ENCODE measurements at places on chromosomes 11 and 22.
A peak's percentile ranks its signal among the peaks of the same experiment; 100 is the strongest.

DNA sequence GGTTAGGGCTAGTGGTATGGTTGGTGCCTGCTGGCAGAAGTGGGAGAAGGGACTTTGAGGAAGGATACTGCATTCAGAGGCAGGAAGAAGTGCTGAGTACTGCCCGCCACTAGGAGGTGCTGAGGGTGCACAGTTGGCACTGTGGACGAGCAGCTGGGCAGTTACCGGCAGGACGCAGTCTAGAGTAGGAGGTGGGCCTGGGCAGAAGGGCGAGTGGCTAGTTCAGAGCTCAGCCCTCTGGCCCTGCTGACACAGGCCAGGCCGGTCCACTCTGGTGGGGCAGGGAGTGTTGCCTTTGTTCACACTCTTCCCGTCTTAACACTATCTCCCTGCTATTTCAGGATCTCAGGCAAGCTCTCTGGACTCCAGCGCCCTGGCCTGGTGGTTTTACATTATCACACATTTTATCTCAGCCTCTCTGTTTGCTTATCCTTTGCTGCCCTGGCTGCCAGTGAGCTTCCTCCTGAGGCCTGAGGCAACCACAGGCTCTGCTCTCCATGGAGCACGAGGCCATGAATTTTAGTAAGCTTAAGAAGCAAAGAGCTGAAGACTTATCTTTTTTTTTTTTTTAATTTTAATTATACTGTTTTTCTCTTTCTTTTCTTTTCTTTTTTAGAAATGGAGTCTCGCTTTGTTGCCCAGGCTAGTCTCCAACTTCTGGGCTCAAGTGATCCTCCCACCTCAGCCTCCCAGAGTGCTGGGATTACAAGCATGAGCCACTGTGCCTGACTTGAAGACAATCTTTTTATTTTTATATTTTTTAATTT lies 26.9 kb downstream of the SNAP29 start:
- DNase-seq = peak; percentile 22

GRCh38 chr22:24801901-24802465 lies 4.0 kb upstream of the SGSM1 start:
- DNase-seq = no peak

- no peak for DNase-seq
Observed at GRCh38 chr22:19713245-19713644, 1.1 kb upstream of the SEPTIN5 start.

GRCh38 chr11:10751581-10751940 lies 515 bp downstream of the CTR9 start:
- no peak for DNase-seq

DNA sequence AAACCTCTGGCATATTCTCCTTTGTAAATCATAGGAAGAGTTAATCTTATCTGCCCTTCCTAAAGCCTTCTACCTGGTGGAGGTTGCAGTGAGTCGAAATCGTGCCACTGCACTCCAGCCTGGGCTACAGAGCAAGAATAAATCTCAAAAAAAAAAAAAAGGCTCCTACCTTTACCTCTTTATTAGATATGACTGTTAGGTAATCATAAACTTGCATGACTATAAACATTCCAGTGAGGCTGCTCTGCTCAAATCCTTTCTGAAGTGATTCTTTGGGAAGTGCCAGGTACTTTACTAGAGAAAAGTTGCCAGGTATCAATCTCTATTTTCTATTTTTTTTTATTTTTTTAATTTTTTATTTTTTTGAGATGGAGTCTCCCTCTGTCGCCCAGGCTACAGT lies 59.6 kb downstream of the MPPED2 start:
- DNase-seq = no peak

GRCh38 chr11:46387919-46388618 lies 3.5 kb downstream of the CHRM4 start:
- no peak for DNase-seq

GRCh38 chr11:108338750-108339149 lies 115.9 kb downstream of the ATM start:
- DNase-seq = no peak

GRCh38 chr22:37047006-37047405 lies 4.5 kb upstream of the KCTD17 start:
- no peak for DNase-seq

- no peak for DNase-seq
Observed at GRCh38 chr22:39087881-39088684, 9.0 kb upstream of the APOBEC3H start.

- DNase-seq = no peak
Observed at GRCh38 chr11:86814775-86815174, 14.4 kb downstream of the PRSS23 start.

- DNase-seq = no peak
Observed at GRCh38 chr11:94132152-94132558, 3.5 kb downstream of the PANX1 start.

- no peak for DNase-seq
Observed at GRCh38 chr11:98616098-98616655, 404.6 kb upstream of the CNTN5 start.

GRCh38 chr22:31122196-31122531 lies 602 bp upstream of the INPP5J start:
- DNase-seq = no peak

DNA sequence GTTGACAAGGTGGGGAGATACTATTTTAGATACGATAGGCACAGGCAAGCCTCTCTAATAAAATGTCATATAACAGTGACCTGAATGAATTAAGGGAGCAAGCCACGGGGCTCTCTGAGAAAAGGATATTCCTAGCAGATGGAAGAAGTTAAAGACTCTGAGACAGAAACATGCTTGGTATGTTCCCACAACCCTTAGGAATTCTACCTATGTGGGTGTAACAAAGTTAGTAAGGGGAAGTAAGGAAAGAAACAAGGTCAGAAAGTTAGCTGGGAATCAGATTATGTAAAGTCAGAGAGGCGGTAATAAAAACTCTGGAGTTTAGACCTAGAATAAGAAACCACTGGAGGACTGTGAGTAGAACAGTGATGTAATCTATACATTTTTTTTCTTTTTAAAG lies 59.7 kb upstream of the GDPD4 start:
- DNase-seq = no peak

GRCh38 chr11:73048446-73048845 lies 93.7 kb downstream of the FCHSD2 start:
- DNase-seq = no peak

- DNase-seq = no peak
Observed at GRCh38 chr11:2103668-2104523, 35.3 kb downstream of the IGF2 start.

DNA sequence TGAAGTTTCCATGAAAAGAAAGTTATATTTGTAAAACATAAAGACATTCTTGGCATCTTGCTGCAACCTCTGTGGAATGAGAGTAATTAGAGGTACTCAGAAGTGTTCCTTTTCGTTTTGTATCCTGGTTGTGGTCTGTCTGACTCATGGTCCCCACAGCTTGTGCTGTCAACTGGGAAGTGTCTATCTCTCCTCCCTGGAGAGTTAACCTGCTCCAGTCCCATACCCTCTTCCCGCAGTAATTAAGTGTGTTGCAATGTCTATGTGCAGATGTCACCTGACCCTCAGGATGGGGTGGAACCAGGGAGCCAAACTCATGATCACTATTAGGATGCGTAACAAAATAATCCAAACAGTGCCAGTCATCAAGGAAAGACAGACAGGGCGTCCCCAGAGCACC lies 23.0 kb upstream of the ZDHHC13 start:
- DNase-seq = no peak

DNA sequence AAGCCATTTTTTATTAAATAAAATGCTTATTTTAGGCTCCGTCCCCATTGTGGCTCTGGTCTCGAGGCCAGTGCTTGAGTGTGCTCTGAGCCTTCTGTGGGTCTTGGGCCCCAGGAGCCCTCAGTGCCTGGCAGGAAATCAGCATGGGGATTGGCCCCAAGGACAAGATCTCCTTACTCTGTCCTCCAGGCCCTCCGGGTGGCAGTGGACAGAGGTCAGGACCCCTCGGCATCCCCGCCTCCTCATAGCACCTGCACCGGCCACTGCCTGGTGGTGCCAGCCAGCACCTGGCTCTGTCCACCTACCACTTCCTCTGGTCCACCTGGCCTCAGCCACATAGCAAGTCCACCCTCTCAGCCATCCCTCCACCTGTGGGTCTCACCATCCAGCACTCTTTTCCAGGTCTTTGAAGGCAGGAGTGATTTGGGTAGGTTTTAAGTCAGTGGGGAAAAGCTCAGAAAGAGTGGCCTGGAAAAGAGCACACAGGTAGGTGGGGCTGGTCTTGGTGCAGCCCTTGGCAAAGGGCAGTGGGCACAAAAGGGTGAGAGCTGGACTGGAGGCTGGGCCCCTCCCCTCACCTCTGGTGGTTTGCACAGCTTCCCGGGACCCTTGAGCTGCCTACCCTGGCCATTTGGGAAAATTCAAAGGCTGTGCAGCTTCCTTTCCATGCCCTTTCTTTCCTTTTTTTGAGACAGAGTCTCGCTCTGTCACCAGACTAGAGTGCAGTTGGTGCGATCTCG lies 3.5 kb downstream of the CLDN5 start:
- no peak for DNase-seq

- peak; percentile 75 for DNase-seq
Observed at GRCh38 chr22:50200461-50201190, at the start of gene SELENOO. SELENOO (plus strand) TSS chr22:50201011; CDS start chr22:50201037, 26 bp downstream.

- no peak for DNase-seq
Observed at GRCh38 chr11:112693781-112694180, 267.4 kb upstream of the NCAM1 start.

DNA sequence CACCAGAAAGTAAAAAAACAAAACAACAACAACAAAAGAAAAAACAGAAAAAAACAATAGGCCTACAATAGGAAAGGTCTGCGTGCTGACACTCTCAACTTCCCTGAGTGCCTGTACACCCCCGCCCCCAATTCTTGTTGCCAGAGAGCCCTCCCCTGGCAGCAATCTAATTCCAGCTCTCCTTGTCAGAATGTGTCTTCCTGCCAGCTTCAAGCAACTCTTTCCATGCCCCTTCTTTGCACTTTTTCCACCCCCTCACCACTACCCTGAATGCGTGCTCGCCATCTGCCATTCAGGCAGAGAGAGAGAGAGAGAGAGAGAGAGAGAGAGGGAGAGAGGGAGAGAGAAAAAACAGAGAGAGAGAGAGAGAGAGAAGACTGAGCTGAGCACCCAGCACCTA lies 245.0 kb downstream of the KIRREL3 start:
- DNase-seq = no peak

GRCh38 chr11:107659310-107659709 lies 52.5 kb downstream of the SLN start:
- DNase-seq = no peak

DNA sequence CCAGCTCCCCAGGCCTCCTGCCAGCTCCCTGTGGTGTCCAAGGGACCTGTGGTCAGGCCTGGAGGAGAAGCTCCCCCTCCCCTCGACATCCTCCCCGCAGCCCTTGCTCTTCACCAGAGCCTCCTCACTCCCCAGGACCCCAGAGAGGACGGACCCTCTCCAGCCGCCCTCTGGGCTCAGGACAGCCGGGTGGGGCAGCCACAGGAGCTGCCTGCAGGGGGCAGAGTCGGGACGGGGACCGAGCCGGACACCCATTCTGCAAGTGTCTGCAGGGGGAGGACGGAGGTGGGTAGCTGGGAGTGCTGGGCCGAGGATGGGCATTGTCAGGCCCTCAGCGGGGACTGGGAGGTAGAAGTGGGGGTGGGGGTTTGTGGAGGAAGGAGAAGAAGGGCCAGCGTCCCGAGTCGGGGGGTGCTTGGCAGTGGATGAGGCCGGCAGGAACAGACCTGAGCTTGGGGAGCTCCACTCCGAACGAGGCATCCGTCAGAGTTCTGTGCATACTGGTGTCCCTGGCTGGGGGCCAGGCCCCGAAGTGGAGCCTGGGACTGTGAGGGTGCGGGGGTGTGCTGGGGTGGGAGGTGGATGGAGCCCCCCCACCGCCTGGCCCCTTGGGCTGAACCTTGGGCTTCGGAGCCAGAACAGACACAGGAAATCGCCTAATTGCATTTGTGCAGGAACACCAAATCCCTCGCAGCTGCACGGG lies 15.2 kb downstream of the PRR33 start:
- no peak for DNase-seq

GRCh38 chr22:29814003-29814402 lies 24.1 kb downstream of the ASCC2 start:
- no peak for DNase-seq

GRCh38 chr11:127149410-127149809 lies 148.8 kb upstream of the KIRREL3 start:
- DNase-seq = no peak

DNA sequence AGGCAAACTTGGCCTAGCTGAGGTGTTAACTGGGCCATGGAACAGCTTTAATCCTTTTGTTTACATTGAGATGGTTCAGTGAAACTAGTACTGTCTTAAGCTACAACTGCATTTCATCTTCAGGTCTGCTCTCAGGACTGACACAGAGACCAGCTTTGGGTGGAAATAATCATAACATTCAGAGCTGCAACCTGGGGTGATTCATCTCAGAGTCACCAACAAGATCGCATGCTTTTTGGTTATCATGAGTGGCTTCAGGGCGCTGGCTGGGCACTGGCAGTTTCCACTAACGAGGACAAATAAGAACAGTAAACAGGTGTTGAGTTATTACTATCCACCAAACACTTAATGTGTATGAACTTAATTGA lies 60.9 kb upstream of the PAX6 start:
- DNase-seq = no peak

DNA sequence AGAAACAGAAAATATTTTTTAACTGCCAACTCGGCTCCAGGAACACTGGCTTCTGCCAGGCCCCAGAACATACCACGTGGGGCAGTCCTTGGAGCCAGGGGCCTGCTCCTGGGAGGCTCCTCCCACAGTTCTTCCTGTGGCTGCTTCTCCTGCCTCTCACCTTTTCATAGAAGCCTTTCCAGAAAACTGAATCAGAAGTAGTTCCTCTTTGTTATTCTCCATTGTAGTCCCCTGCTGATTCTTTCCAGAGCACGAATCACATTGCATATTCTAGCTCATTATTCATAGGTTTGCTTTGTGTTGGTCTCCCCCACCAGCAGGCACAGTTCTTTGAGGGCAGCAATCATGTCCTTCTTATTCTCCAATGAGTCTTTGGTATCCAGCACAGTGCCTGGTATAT lies 106.0 kb downstream of the EFCAB6 start:
- no peak for DNase-seq

GRCh38 chr11:111512296-111513239 lies at the start of gene BTG4:
BTG4 (minus strand) TSS chr11:111512386; CDS start chr11:111498776, 13,610 bp downstream.
- DNase-seq = no peak

- DNase-seq = no peak
Observed at GRCh38 chr22:39847477-39847876, 46.1 kb downstream of the ENTHD1 start.

GRCh38 chr11:79116600-79116999 lies 324.2 kb downstream of the TENM4 start:
- no peak for DNase-seq

DNA sequence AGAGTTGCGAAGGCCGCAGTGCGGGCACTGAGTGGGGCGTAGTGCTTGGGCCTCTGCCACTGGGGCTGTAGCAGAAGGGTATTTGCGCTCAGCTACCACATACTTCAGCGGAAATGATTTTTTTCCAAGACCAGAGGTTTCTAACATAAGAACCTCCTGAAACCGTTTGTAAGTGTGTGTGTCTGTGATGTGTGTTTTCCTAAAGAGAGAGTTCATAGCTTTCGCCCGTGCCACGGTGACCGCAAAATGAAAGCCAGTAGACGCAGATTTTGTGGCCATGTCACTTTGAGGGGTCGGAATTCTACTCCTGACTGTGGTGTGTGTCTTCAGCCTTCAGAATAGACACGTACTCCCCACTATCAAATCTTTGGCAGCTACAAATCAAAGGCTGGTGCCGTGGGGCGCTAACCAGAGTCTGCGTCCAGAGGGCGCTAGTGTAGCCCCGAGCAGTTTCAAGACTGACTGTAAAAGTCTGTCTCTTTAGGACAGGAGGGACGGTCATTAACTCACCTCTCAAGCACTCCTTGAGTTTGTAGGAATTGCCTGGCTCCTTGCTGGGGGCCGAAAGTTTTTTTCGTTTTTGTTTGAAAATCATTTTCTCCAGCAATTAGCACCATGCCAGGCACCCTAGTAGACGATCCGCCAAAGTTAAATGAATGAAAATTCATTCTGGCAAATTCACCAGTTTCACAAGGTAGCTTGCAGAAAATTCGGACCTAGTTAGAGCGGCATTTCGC lies 2.5 kb upstream of the CALCA start:
- DNase-seq = peak; percentile 28

Data from stimulated activated CD8-positive, alpha-beta memory T cell treated with anti-CD3 and anti-CD28 coated beads, Interleukin-15, amount 100 ng/mL, for 1 hour (primary cell).